ENCODE measurements at places on chromosomes 4 and X.
A peak's percentile ranks its signal among the peaks of the same experiment; 100 is the strongest.

GRCh38 chrX:154603438-154604430 lies 15.3 kb downstream of the CTAG1B start:
- no peak for DNase-seq

- no peak for DNase-seq
Observed at GRCh38 chrX:131219271-131219670, 69.8 kb downstream of the IGSF1 start.

- no peak for DNase-seq
Observed at GRCh38 chrX:143664302-143664701, 28.4 kb upstream of the SLITRK4 start.

- DNase-seq = no peak
Observed at GRCh38 chr4:83921124-83921523, 385.2 kb downstream of the GPAT3 start.

GRCh38 chr4:113335746-113336145 lies 286.3 kb downstream of the ANK2 start:
- no peak for DNase-seq

DNA sequence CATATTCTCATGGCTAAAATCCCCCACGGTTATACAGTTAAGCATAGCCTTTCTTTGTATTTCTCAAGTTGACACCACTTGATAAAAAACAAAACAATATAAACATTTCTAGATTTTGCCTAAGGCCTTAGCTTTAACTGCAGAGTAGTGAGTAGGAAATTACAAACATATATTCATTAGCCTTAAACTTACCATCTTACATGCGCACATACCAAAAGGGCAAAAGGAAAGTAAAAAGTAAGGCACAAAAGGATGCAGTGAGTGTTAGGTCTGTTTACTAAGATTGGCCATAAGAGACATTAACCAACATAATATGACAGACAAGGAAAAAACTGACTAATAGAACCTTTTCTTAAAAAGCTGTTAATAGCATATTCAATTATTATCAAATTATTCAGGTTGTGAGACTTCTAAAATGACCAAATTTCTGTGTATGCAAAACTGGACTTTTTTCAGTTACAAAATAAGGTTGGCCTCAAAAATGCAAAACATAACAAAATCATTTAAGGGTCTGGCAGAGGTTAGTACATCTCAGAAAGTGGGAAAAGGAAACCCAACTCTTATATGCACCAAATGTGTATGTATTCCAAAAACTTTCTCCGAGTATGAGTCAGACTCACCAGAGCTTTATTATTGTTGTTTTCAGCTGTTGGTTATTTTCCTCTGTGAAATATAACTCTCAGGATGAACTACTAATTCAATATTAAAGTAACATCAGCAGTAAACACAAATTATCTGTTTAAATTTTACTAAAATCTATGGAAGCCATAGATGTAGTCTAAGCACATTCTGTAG lies 39.9 kb downstream of the SEPSECS start:
- DNase-seq = no peak

DNA sequence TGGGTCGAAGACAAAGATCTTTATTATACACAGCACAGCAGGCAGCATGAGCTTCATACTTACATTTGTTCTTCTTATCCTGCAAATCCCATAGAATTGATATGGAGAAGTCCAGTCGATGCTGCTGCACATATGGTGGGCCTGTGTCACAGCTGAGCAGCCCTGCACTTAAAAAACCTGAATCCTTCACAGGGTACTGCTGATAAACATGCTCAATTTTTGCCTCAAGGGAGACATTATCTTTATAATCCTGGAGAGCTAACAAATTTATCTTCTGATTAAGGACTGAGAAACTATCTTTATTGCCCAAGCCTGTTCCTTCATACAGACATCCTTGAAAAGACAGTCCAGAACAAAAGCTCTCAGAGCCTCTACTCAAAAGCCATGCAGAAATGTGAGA lies 434.4 kb upstream of the FAM47C start:
- DNase-seq = no peak

DNA sequence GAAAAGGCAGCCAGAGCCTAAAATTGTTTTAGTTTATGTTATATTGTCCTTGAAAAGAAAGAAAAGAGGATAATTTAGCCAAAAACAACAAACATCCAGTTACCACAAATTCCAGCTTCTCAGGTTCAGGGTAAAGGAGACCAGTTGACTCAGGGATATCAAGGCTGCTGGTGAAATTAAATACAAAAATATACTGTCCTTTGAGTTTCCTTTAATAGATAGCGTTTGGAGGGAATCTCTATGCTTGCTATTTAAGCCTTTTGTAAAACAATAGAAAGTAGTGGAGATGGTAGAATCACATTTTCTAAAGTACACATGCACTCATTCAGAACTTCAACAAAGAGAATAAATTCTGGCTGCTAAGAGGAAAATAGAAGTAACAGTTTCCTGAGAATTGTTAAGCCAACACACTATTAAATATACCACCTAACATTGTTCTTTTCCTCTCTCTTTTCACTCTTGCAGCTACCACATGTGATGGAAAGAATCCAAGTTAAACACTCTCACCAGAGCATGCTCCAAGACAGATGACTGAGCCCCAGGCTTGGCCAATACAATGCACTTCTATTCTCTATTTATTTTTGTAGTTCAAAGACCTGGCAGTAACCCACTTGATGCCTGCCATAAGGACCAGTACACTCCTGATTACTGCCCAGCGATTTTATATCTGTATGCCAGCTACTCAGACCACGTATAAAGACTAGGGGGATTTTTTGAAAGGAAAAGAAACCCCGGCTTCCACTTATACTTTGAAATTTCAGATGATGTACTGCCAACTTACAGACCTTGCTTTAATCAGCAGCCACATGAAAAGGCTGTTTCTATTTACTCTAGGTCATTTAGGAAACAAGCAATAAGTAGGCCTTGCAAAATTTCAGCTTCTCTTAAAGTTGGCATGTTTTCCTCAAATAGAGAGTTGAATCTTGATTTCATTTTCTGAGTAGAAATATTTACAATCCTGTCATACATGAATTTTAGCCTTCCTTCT lies 756.9 kb downstream of the FAT4 start:
- no peak for DNase-seq

GRCh38 chrX:47831788-47832187 lies 4.9 kb upstream of the ZNF81 start:
- peak; percentile 23 for DNase-seq

- no peak for DNase-seq
Observed at GRCh38 chr4:184978211-184978610, 40.1 kb upstream of the HELT start.

DNA sequence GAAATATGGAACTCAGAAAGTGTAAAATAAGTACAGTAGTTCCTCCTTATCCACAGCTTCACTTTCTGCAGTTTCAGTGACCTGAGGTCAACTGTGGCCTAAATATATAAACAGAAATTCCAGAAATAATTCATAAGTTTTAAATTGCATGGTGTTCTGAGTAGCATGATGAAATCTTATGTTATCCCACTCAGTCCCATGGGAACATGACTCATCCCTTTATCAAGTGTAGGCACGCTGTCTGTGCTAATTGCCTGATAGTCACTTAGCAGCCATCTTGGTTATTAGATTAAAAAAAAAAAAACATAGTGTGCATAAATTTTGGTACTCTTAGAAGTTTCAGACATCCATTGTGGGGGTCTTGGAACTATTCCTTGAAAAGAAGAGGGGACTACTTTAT lies 983.4 kb upstream of the ADGRL3 start:
- no peak for DNase-seq

- no peak for DNase-seq
Observed at GRCh38 chr4:71262161-71262560, 76.7 kb upstream of the SLC4A4 start.

DNA sequence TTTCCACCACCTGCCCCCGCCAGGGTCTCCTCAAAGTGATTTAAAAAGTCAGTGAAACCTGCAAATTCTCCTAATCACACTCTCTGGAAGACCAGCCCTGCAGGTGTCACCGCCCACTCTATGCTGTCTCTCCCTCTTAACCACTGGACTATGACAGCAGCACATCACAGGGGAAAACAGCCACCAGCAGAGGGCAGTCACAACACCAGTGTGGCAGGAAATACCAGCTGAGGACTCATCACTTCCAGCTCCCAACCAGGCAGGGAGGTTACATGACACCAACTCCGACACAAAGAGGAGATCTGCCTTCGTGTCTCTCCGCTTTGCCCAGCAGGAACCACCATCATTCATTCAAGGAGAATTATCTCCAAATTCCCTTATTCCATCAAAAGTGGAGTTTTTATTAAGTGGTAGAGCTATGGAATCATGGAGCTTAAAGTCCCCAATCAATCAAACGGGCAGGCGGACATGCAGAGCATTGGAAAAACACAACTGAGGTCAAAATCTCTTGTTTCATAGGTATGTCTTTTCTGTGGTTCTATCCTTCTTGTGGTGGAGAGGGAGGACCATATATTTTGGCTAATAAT lies 91.3 kb downstream of the NSUN7 start:
- peak; percentile 35 for DNase-seq

- DNase-seq = no peak
Observed at GRCh38 chrX:67596839-67597790, 53.3 kb downstream of the AR start.

- DNase-seq = no peak
Observed at GRCh38 chr4:152200511-152201333, 335.2 kb downstream of the FBXW7 start.

DNA sequence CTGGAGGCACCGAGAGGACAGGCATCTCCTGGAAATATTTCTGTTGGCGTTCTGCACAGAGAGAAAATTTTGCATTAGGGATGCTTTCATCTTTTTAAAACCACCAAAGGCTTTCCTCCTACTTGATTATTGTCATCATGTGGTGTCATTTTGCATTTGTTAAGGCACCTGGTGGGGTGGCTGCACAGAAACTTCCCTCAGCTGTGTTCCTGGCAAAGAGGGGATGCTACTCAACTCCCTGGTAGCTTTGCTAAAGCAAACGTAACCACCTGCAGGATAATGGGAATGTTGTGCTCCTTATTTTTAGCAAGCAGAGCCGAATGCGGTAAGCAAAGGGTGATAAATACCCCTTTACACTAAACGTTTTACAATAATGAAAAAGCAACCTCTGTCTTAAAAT lies 229.8 kb downstream of the STIM2 start:
- DNase-seq = no peak
